ENCODE measurements at places on chromosomes 5 and 9.
A peak's percentile ranks its signal among the peaks of the same experiment; 100 is the strongest.

- DNase-seq: no peak
Measured at GRCh38 chr5:42640835-42641234, 115.8 kb upstream of the CCDC152 start.

DNA sequence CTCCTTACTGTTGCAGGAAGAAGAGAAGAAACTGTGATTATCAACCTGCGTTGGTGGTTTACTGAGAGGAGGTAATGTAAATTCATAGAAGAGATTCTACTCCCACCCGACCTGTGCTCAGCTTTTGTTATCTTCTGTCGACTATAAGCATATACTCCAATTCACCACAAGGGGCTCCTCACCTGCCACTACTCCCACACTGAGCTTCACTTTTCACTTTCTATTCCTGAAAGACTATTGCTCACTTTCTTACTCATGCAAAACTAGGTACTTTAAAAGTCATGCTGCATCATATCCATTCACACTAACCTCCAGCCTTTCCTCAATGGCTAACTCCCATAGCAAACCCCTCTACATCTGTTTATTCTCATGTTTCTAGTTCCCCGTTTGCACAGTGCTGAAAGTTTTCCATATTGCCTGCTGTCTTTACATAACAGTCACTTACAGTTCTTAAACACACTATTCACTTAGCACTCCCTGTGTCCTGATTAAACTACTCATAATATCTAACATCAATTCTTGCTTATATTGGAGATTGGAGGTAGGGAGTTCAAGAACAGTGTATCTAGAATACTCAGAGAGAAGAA is 1062.6 kb downstream of the NR2F1-AS1 start:
- DNase-seq: peak; percentile 12

- no peak for DNase-seq
Measured at GRCh38 chr5:74034733-74035132, 408.7 kb downstream of the ARHGEF28 start.

DNA sequence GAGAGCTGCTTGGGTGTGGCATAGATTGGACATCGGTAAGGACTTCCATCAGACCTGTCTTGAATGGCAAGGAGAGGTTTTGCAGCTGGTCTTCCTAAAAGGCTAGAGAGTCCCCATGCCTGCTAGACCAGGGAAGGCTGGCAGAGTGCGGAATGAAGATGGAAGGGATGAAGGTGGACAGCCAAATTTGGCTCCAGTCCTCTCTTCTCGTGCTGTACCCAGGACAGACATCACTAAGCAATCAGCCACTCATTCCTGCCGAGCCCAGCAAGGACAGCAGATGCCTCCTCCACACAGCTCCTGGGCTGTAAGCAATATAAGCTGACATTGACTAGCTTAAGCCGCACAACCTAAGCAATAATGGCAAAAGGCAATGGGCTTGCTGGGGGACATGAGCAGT is 112.0 kb downstream of the OLFM1 start:
- no peak for DNase-seq

- DNase-seq: no peak
Measured at GRCh38 chr9:512555-513272, 298.0 kb downstream of the DOCK8 start.

- no peak for DNase-seq
Measured at GRCh38 chr9:98330831-98331230, 75.4 kb upstream of the TBC1D2 start.

- DNase-seq: peak; percentile 29
Measured at GRCh38 chr9:88184976-88185375, 46.7 kb upstream of the SPATA31C2 start.

GRCh38 chr9:105978336-105978735 is 284.0 kb downstream of the TMEM38B start:
- DNase-seq: no peak

DNA sequence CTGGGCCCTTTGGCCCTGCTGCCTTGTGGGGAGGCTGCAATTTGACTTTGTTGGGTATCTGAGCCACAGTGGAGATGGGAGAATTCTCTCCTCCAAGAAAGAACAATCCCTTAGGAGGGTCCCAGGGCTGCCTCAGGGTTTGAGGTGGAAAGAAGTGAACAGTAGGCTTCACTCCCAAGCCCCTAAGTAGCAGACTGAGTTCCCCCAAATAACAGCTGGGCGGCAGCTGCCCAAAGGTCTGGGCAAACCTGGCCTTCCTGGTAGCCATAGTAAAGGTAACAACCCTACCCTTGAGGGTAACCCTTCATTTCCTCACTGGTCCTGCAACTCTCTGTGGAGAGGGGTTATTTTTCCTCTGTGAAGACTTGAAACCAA is 746 bp downstream of the RGS3 start:
- no peak for DNase-seq

GRCh38 chr5:143350341-143350740 is 53.1 kb downstream of the NR3C1 start:
- DNase-seq: peak; percentile 74

- DNase-seq: no peak
Measured at GRCh38 chr9:71669284-71669995, 98.9 kb downstream of the CEMIP2 start.

- no peak for DNase-seq
Measured at GRCh38 chr5:54317511-54318260, 7.3 kb upstream of the ARL15 start.

DNA sequence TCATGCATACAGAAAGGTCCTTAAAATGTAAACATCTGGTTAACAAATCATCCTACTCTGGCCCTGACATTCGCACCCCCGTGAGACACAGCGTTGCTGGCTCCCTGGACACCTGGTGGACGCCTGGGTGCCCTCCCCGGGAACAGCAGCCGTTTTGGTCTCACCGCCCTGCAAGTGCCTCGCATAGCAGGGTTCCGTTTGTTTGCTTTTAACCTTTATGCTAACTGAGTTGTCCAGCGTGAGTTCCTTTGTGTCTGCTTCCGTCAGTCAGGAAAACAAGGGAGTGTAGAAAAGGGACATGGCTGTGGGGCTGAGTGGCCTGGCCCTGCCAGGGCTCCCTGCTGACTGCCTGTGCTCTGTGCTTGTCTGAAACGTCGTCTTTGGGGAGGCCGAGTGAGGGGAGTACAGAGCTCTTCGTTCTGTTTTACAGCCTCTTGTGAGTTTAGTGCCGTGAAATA is 91.8 kb upstream of the CACNA1B start:
- DNase-seq: no peak

GRCh38 chr5:117082977-117083376 is 508.4 kb upstream of the SEMA6A start:
- DNase-seq: no peak

DNA sequence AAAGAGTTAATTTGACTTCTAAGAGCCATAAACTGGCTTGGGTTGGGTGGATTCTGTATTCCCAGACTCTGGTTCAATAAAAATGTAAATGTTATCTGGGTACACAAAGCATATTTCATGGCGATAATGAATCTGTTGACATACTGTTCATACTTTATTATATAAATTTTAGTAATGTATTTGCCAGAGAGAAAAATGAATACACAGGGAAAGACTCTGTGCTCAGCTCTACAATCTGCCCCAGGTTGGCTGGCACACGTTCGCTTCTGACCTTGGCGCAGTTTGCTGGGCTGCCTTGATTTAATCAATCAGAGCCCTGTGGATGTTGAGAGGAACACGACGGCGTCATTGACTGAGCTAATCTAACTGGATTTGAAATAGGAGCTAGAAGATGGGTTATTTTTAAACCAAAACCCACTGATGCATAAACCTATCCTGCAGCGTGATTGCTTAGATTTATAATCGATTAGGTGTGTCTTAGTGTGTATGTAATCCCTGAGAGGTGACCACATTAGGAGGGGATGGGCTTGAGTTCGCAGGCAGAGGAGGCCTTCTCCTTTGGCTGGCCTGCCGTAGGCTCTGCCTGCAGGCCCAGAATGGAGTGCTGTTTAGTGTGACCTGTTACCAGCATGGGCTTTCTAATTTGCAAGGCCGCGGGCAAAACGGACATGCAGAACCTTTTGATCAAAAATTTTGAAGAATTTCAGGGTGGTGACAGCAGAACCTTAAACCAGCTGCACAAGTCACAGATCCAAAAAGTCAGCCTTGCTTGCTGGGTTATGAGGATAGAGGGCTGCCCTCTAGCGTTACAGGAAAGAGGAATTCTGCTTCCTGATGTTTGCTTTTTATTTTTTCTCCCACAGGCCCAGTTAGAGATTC is 3.9 kb upstream of the ADCY2 start:
- no peak for DNase-seq

DNA sequence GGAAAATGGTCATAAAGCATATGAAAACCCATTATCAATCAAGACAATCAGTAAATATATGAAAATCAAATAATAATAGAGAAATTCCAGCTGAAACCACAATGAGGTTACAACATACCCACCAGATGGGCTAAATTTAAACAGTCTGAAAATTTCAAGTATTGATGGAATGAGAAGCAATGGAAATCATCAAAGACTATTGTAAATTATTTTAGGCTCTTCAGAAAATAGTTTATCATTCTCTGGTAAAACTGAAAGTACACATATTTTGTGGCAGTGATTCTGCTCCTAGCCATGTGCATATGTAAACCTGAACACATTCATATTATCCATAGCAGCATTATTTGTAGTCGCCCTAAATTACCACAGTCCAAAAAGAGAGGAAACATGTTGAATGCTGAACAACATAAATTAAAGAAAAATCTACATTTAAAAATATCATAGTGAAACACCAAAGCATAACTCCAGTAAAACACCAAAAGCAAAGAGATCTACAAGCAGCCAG is 215.3 kb downstream of the PRELID2 start:
- no peak for DNase-seq

DNA sequence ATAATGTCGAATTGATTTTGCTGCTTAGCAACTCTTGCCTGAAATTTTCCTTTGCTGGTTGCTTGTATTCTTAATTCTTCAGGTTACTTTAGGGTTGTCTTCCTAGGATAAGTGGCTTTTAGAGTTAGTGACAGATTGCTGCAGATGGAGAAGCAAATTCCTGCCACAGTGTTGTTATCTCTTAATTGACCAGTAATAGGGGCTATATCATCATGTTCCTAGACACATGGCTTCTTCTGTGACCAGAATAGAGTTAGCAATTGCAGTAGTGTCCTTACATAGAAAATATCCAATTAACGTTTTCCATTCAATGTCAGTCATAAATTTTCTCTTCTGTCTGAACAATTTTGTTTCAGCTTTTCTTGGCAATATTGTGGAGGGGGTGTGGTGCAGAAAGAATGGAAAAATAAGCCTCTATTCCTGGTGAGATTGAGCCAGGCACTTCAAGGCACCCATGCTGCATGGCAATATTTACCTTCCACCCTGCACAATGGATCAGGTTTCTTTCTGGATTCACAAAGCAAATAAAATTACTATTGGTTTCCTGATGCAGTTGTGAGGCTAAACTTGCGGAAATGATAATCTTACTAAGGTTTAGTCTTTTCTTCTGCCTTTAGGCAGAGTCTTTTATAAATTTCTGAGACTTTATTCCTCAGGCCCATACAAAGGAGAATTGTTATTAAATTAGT is 1481.5 kb downstream of the EFNA5 start:
- DNase-seq: no peak

- peak; percentile 89 for DNase-seq
Measured at GRCh38 chr5:31378838-31379237, 153.1 kb downstream of the DROSHA start.

DNA sequence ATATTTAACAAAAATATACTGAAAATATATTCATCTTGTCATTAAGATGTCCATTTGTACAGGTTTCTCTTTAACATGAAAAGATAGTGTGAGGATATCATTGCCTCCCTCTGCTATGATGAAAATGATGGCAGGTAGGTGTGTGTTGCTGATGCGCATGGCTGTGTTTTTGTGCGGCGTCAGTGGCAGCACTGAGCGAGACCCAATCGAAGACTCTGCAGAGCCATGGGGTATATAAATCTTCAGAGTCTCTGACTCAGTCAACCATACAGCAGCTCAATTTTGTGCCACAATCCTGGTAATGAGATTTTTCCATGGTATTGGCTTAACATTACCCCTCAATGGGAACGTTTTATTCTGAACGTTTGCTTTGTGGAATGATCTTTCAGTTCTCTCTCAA is 153.5 kb upstream of the IQGAP2 start:
- no peak for DNase-seq

DNA sequence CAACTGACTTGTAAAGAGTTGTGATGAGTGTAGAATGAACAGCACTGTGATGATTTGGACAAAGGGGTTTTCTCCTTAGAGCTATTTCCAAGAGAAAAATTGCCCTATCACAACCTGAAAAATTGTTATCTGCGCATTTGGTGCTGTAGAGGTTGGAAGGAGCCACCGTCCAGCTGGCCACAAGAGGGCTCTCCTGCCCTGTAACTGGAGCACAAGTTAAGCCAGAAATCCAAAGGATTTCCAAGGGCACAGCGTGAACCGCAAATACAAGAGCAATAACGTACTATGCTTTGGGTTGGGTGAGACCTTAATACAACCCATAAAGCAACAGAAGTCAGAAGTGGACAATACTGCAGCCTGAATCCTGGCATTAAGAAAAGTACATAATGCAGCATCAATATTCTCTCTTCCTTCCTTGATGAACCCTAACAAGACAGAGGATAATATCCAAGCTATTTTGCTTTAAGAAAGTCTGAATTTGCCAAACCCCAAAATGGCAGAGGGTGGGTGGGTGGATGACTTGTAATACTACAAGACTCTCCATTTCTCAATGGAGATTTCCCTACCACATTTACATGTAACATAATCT is 56.8 kb upstream of the SMIM32 start:
- DNase-seq: peak; percentile 12

- peak; percentile 88 for DNase-seq
Measured at GRCh38 chr5:146880966-146881365, 2.4 kb upstream of the PPP2R2B start.

GRCh38 chr9:115691693-115692092 is 461.9 kb upstream of the PAPPA start:
- no peak for DNase-seq

- peak; percentile 23 for DNase-seq
Measured at GRCh38 chr9:2132484-2133082, 117.4 kb downstream of the SMARCA2 start.

DNA sequence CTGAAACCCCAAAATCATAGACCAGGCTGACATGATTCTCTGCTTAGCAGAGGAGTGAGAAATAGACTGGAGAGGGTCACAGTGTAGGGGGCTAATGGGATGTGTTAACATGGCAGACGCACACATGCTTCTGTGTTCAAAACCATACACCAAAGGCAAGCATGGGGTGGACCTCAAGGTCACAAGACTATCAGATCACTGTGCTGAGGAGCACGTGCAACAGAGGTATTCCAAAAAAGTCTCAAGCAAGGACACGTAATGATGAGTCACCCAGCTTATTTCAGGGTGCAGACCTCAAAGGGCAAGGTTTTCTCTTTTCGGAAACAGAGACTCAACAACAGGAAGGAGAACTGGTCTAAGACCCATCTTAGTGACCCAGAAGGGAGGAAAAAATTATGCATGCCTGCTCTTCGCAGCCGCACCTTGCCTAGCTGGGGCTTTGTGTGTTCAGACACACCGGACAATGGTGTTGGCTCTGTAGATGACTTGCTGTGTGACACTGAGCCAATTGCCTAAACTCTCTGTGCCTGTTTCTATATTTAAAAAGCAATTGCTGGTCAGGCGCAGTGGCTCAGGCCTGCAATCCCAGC is 20.3 kb downstream of the WHRN start:
- peak; percentile 92 for DNase-seq
